ENCODE measurements at places on chromosomes 2 and 18.

DNA sequence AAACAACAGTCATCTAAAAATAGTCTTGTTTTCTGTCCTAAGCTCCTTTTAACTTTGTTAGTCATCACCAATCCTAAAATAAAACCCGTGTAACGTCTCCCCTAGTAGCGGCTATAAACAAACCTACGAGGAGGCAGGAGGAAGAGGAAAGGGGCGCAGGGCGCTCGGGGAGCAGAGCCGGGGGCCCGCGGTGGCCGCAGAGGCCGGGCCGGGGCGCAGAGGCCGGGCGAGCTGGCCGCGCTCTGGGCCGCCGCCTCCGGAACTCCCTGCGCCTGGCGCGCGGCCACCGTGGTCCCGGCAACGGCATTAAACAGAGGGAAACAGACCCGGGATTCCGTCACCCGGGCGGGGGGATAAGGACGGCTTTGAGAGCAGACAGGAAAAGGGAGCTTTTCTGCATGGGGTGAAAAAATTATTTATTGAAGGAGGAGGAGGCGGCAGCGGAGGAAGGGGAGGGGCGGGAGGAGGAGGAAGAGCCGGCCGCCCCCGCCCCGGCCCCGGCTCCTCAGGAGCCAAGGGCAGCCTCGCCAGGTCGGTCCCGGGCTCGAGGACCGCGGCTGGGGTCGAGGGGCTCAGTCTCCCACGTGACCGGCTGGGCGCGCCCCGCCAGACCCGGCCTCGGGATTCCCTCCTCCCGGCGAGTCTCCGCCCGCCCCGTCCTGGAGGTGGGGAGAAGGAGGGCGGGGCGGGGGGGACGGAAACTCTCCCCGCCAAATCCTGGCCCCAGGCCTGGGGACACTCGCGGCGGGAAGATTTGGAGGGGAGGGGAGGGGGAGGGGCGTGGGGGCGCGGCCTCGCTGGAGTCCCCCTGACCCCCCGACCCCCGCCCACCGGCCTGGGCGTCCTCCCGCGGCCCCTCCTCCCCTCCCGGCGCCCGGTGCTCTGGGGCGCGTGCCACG is 1.8 kb upstream of the NFATC1 start:
- no peak for DNase-seq

DNA sequence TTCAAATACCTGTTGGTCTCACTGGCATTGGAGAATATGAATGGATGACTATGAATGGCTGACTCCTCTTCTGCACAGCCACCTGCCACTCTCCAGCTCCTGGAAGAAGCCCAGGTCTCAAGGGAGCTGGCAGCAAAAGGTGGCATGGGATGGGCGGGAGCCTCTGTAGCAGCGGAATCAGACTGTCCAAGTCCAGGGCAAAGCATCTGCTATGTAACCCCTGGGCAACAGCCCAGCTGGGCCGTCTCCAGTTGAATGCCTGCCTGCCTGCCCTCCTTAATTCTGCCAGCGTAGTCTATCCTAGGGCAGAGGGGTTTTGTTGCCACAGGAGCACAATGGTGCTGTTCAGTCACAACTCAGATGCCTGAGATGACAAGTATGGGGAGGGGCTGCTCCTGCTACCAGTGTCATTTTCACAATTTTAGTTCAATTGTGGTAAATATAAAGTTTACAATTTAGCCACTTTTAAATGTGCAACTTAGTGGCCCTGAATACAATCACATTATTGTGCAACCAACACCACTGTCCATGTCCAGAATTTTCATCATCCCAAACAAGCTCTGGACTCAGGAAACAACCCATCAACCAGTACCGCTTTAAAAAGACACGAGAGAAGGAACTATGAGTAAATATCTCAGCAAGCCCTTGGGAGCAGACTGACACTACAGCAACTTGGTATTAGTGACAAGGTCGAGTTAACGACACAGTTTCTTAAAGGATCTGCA is 115.2 kb downstream of the MYO5B start:
- no peak for DNase-seq

- DNase-seq, result no peak
These were observed 48.8 kb upstream of the KCNE4 start for GRCh38 chr2:223003191-223003590.

- DNase-seq, result no peak
These were observed 61.5 kb upstream of the BOD1L2 start for GRCh38 chr18:57085371-57085770.

- no peak for DNase-seq
These were observed 355.6 kb upstream of the PIK3C3 start for GRCh38 chr18:41599466-41599865.

- no peak for DNase-seq
These were observed 180.8 kb upstream of the RAB6C start for GRCh38 chr2:129798626-129799025.

DNA sequence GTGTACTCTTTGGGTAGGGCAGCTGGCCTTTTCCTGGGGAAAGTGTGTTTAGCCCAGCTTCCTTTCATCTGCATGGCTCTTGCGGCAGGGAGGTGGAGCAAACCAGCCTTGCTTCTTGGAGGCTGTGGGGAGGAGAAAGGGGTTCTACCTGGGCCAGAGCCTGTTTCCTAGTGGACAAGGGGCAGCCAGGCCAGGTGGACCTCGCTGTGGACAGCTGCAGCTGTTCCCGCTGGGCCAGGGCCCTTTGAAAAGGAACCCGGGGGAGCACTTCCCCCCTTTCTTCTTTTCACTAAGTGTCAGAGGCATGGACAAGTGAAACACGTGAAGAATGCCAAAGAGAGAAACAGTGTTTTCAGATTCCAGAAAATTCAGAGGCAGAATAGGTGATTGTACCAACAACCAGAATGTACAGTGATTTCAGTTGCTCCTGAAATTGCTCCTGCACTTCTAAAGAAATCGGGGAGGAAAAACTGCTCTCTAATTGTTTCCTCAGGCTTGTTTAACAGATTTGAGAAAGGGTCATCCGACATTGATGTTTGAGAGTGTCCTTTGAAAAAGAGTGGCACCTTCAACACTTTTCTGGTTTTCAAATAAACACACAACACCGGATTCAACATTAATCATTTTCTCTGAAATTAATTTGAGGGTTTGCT is 3.9 kb downstream of the GLI2 start:
- no peak for DNase-seq

DNA sequence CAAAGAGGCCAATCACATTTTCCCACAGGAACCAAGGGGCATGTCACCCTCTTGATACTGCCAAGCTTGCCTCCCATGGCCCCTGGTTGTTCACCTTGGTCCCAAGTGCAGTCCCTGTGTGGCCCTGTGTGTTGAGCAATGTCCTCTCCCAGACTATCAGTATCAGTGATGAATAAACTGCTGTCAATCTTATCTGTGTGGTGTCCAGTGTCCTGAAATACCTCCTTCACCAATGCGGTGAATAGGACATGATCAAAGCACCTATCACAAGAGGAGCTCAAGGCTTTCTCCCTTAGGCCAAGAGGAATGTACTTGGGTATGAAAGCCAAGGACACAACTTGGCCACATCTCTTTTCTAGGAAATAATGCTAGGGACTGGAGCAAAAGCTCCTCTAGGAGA is 68.2 kb downstream of the MAIP1 start:
- no peak for DNase-seq

- DNase-seq, result no peak
These were observed 53.2 kb upstream of the MAPRE3 start for GRCh38 chr2:26917135-26917836.

DNA sequence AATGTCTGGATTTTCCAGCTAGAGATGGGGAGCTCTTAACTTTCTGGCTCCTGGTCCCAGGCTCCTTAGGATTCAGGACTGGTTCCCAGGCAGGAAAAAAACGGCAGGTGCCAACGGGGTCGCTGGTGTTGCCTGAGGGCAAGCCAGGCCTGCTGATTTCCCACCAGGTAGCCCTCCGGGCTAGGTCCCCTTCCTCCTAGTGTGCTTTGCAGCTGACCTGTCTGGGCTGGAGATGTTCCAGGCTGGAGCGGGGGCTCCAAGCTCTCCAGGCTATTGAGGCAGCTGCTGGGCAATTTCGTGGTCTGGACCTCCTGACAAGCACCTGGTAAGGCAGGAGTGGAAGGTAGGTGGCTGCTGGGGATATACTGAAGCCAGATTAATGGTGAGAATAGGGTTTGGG is 2.0 kb upstream of the MRPL53 start:
- DNase-seq, result no peak

- DNase-seq, result no peak
These were observed 41.9 kb downstream of the C1QL2 start for GRCh38 chr2:119116411-119117295.

DNA sequence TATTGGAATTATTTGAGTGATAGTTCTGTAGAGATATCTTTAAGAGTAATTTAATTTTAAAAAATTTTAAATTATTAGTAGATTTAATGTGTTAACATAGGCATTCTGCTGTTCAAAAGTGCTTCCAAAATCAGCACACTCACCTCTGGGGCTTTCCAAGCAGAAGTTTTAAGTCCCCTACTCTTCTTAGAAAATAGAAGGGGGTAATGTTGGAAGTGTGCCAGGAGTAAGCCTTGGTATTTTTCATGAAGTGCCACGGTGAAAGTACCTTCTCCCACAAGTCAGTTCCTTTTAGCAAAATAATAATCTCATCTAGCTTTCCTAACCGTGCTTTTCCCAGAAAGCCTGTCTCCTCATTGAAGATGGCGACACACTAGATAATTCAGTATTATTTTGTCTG is 3.9 kb upstream of the TNFRSF11A start:
- DNase-seq, result no peak

DNA sequence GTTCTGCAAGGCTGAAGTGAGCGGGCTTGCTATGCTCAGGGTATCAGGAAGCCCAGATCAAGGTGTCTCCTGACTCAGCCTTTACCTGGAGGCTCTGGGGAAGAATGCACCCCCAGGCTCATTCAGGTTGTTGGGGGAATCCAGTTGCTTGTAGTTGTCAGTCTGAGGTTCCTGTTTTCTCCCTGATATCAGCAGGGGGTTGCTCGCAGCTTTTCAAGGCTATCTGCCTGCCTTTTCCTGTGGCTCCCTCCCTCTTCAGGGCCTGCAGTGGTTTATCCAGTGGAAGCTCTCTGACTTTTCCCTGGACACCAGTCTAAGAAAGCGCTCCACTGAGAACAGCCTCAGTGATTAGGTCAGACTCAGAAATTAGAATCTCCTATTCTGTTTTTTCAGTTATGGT is 116.6 kb downstream of the PTPRM start:
- DNase-seq, result no peak

Data from activated CD8-positive, alpha-beta memory T cell treated with anti-CD3 and anti-CD28 coated beads for 4 hours (primary cell).